NCI-H1092 treated with DMSO at 0.1 percent for 48 hours (cell line): ENCODE measurements at places on chromosomes 7 and 10.

GRCh38 chr7:105672801-105673200 lies 91.5 kb upstream of the EFCAB10 start:
- peak; percentile 94 for DNase-seq

- DNase-seq = no peak
Measured at GRCh38 chr7:2495418-2496299, 19.5 kb upstream of the GRIFIN start.

GRCh38 chr7:15313361-15313760 lies 248.5 kb downstream of the AGMO start:
- no peak for DNase-seq

- DNase-seq = no peak
Measured at GRCh38 chr10:23459308-23459939, 20.5 kb downstream of the OTUD1 start.

DNA sequence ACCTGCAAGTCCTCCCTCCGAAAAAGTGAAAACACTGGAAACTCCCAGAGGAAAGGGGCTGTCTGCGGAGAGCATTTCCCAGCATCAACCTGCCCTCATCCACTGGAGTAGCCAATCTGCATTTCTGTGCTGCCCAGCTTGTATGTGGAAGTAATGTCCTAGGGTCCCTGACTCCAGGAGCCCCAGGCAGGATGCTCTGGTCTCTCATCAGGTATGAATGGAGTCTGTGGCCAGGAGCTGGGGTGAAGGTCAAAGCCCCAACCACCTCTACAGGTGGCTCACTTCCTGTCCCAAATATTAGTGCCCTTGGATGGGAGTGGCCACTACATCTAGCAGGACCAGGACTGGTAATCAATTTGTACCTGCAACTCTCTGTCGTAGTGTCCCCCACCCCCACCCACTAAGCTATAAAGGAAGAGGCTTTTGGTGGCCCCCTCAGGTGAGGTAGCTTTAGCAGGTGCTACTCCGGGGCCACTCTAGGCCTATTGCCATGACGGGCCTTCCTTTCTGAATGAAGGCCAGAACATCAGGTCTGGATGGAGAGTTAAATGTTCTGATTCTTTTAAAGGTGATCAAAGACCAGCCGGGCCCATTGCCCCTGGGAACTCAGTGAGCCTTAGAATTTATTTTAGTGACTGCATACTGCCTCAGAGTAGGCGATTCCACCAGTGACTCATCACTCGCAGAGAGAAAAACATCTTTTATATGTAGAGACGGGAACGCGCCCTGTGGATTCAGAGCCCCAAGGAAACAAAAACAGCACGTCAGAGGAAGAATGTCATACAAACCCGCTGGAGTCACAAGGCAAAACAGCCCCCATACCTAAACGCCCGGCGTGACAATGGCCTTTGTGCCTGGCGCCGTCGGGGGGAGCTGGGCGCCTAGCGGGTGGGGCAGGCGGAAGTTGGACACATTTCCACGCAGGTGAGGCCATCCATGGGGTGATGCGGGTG lies 13.0 kb downstream of the EN2 start:
- DNase-seq = no peak

DNA sequence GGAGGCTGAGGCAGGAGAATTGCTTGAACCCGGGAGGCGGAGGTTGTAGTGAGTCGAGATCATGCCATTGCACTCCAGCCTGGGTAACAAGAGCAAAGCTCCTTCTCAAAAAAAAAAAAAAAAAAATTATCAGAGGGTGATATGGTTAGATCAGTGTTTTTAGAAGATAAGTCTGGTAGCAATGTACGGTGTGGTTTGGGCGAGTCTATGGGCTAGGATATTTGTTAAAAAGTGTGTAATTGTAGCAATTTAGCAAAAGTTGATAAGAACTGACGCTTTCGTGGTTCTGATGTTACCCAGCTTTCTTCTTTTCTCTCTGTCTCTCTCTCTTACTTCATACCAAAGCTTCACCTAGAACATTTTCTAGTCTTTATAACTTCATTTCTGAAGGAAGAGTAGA lies 6.9 kb upstream of the CYP51A1 start:
- no peak for DNase-seq

GRCh38 chr10:126838316-126838715 lies 66.9 kb upstream of the DOCK1 start:
- DNase-seq = peak; percentile 55

GRCh38 chr10:133419211-133419950 lies 5.0 kb downstream of the SPRN start:
- DNase-seq = no peak

DNA sequence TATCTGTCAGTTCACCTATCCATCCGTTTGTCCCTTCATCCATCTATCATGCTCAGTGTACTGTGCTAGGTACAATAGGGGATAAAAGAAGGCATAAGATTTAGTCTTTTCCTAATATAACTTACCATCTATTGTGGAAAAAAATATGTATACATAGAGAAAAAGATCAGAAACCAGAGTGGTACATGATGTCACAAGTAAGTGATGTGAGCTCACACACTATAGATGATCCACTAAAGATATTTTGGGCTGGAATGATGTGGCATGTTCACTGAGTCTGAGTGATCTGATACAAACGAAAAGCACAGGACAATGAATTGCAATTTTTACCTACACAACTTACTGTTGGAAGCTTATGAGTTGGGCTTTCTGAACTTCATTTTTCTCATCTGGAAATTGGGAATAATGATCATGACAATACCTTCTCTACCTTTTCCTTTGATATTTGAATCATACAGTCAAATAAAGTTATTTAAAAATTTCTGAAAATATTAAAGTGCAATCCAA lies 2.7 kb upstream of the TFAM start:
- no peak for DNase-seq

GRCh38 chr10:93580828-93581227 lies 14.4 kb downstream of the FFAR4 start:
- peak; percentile 2 for DNase-seq

DNA sequence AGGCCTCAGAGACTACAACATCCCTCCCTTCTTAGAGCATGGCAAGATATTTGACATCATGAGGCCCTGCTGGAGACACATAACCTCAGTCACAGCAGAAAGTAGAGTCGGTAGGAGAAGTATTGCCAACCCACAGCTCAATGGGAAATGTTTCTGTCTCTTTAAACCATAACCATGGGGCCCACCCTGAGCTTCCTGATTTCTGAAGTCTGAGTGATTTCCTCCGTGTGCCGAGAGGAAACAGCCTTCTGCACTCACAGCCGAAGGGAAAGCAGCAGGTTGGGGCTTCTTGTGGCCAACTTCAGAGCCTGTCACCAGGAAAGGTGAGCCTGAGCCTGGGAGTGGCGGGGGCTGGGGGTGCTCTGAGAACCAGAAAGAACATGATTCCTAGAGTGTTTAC lies at the start of gene GIMAP1:
TSS of gene GIMAP1 (plus strand) at position 246 of the 400 bp plus-strand sequence. CDS start 2,435 bp downstream, outside the sequence.
- no peak for DNase-seq

DNA sequence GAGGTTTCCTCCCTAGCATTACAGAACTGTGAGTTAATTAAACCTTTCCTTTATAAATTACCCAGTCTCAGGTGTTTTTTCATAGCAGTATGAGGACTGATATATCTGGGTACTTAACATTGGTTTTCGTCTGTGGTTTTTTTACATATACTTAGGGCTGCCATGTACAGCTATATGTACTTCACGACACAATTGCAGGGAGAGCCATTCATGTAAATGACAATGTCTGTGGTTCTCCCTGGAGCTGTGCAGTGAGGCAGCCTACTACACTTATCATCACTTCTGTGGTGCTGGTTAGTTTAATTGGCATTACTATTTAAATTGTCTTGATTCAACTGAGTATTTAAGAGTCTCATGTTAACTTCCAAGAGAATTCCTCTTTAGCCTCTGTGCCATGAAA lies 40.7 kb downstream of the AVL9 start:
- no peak for DNase-seq
